RWPE2 (cell line): ENCODE measurements at places on chromosomes 7 and 10.

DNA sequence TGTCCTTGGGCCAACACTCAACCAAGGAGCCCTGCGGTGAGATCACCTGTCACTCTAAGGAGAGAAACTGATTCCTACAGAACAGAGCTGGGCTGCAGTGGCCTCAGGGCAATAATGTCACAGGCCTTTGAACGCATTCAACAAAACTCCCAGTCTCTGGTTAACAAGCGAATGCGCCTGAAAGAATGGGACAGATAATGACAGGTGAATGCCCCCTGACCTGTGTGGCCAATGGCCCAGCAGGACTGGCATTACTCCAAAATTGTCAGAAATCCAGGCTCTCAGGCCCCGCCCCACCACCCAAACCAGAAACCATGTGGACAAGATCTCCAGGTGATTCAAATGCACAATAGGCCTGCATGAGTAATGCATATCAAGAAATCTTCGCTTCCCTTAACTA is 277.7 kb upstream of the KLF6 start:
- peaks cover 5% of the 10 kb centered on the region for H3K4me1 ChIP-seq
- H3K27me3 ChIP-seq: no peaks in the 10 kb centered on the region
- no peak overlapping the region for H3K4me3 ChIP-seq
- DNase-seq: no peak
- H3K36me3 ChIP-seq: no peaks in the 10 kb centered on the region

- H3K4me1 ChIP-seq: no peaks in the 10 kb centered on the region
- no peak overlapping the region for H3K27ac ChIP-seq
- no peaks in the 10 kb centered on the region for H3K36me3 ChIP-seq
- H3K4me3 ChIP-seq: no peak overlapping the region
- peaks cover 4% of the 10 kb centered on the region for H3K27me3 ChIP-seq
- no peak for DNase-seq
Measured at GRCh38 chr7:144050093-144050492, 1.3 kb downstream of the OR2A5 start.

- no peaks in the 10 kb centered on the region for H3K4me1 ChIP-seq
- H3K27ac ChIP-seq: no peak overlapping the region
- DNase-seq: no peak
- H3K36me3 ChIP-seq: no peaks in the 10 kb centered on the region
Measured at GRCh38 chr7:143346018-143346417, 16.5 kb downstream of the FAM131B start.

DNA sequence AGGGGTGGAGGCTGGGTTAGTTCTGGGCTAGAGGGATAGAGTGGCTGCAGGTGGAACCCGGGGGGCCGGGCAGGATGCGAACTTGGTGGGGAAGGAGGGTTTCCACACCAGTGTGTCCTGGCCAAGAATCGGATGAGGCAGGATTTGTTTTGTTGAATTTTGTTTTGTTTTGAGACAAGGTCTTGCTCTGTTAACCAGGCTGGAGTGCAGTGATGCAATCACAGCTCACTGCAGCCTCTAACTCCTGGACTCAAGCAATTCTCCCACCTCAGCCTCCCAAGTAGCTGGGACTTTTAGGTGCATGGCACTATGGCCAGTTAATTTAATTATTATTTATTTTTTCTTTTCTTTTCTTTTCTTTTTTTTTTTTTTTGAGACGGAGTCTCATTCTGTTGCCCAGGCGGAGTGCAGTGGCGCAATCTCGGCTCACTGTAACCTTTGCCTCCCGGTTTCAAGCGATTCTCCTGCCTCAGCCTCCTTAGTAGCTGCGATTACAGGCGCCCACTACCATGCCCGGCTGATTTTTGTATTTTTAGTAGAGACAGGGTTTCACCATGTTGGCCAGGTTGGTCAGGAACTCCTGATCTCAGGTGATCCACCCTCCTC is 13.0 kb upstream of the PPP1R35 start:
- H3K27ac ChIP-seq: no peak overlapping the region
- no peaks in the 10 kb centered on the region for H3K27me3 ChIP-seq
- no peaks in the 10 kb centered on the region for H3K36me3 ChIP-seq
- H3K4me3 ChIP-seq: no peak overlapping the region
- DNase-seq: no peak

DNA sequence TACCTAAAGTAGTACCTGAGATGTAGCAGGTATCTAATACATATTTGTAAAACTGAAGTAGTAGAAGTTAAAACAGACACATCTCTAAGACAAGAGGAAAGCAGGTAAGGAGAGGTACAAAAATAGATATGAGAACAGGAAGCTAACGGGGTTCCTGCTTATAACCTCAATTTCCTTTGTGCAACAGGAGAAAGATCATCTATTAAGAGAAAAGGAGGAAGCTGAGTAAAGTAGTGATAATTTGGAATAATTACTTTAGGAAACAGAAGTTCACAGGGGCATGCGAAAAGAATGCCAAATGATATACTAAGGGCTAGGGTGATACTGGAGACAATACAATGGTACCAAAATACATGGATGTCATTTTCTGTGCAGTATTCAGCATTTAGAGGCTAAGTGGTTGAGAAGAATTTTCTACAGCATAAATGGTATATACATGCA is 108.7 kb downstream of the NRBF2 start:
- H3K4me3 ChIP-seq: no peak overlapping the region
- no peak for DNase-seq
- H3K27me3 ChIP-seq: no peaks in the 10 kb centered on the region
- peaks cover 20% of the 10 kb centered on the region for H3K4me1 ChIP-seq
- H3K36me3 ChIP-seq: peaks cover 4% of the 10 kb centered on the region; the same call in 1 of the 2 replicates
- no peak overlapping the region for H3K27ac ChIP-seq

- H3K36me3 ChIP-seq: no peaks in the 10 kb centered on the region
- no peaks in the 10 kb centered on the region for H3K27me3 ChIP-seq
- H3K27ac ChIP-seq: no peak overlapping the region
- no peaks in the 10 kb centered on the region for H3K4me1 ChIP-seq
- DNase-seq: no peak
Measured at GRCh38 chr7:154308928-154309327, 256.7 kb downstream of the DPP6 start.

DNA sequence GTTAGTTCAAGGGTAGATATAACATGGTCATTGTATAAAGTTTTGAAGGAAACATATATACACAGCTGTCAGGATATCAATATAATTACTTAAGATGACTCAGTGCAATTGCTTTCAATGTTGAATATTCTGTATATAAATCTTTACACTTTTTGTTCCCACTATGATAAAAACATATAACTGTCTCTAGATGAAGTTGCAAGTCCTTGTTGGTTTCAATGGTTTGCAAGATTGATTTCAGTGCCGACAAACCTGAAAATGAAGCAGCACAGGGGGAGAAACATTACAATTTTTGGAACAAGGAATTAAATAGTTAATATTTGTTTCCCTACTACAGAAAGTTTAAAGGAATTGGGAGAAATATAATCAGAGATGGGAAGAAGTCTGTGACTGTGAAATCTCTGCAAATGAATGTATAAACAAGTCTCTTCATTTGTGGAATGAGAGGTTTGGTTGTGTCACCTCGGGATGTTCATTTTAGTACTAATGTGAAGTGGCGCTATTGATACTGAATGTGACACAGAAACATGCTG is 54.1 kb downstream of the OR13A1 start:
- no peak overlapping the region for H3K27ac ChIP-seq
- no peaks in the 10 kb centered on the region for H3K4me1 ChIP-seq
- DNase-seq: no peak
- H3K4me3 ChIP-seq: no peak overlapping the region

GRCh38 chr10:116331815-116332214 is 7.6 kb downstream of the CCDC172 start:
- H3K27me3 ChIP-seq: no peaks in the 10 kb centered on the region
- H3K4me3 ChIP-seq: no peak overlapping the region
- H3K27ac ChIP-seq: no peak overlapping the region
- no peaks in the 10 kb centered on the region for H3K36me3 ChIP-seq
- no peaks in the 10 kb centered on the region for H3K4me1 ChIP-seq

DNA sequence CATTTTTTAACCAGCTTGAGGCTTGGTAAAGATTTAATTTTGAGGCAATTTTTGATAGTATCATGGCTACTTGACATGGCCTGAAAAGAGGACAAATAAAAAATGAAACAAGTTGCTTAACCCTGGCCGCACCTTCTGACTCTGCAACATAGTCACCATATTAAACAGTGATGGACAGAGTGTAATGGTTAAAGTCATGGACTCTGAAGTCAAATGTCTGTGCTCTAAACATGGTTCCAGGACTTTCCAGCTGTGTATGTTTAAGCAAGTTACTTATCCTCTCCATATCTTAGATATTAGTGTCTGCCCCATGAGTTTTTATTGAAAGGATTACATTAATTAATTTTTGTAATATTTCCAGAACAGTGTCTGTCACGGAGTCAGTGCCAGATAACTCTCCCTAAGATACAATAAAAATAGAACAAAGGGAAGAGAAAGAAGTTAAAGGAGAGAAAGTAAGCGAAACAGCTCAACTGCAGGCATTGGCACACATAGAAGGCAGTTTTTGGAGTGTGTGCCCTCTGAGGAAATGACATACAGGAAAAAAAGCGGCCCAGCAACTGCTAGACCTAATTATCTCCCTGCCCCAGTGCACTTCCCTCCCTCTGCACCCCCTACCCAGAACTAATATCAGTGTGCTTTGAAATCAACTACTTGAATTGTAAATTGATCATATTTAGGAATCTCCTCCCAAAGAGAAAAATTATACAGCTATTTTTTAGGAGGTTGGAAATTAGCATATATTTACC is 65.3 kb downstream of the MACC1 start:
- no peak overlapping the region for H3K27ac ChIP-seq
- DNase-seq: no peak
- H3K27me3 ChIP-seq: no peaks in the 10 kb centered on the region
- no peaks in the 10 kb centered on the region for H3K36me3 ChIP-seq

GRCh38 chr10:59880971-59881510 is 25.3 kb downstream of the CCDC6 start:
- H3K4me1 ChIP-seq: peaks cover 19% of the 10 kb centered on the region
- no peak overlapping the region for H3K27ac ChIP-seq
- H3K36me3 ChIP-seq: no peaks in the 10 kb centered on the region
- no peaks in the 10 kb centered on the region for H3K27me3 ChIP-seq

GRCh38 chr7:37663693-37664092 is 19.9 kb upstream of the GPR141 start:
- H3K36me3 ChIP-seq: no peaks in the 10 kb centered on the region
- no peak overlapping the region for H3K4me3 ChIP-seq
- peak overlapping the region; percentile 98 for H3K27ac ChIP-seq
- DNase-seq: no peak
- no peaks in the 10 kb centered on the region for H3K27me3 ChIP-seq

- no peak for DNase-seq
- no peaks in the 10 kb centered on the region for H3K36me3 ChIP-seq
- H3K4me1 ChIP-seq: peaks cover 27% of the 10 kb centered on the region
Measured at GRCh38 chr10:73113551-73113950, 3.3 kb downstream of the NUDT13 start.
